AG04450 (cell line): ENCODE measurements at places on chromosomes 12 and 14.

- no peak for DNase-seq
Observed at GRCh38 chr14:72333357-72333756, 401.1 kb downstream of the RGS6 start.

- no peak for DNase-seq
Observed at GRCh38 chr14:52112336-52113018, 43.6 kb upstream of the NID2 start.

DNA sequence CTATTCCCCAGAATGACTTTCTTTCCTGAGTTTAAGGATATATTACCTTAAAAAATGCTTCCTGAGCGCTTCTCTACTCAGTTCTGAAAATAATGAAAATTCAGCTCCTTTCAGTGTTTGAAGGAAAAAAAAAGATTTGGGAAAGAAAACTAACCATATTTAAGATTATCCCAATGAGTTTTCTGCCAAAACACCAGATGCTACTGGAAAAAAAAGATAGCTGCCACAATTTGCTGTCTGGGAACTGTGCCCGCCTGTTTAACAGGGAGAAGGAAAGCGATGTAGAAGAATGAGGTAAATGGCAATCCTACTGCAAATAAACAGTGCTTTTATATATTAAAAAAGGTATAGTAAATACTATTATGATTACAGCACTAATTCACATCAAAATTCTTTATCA is 367.6 kb upstream of the PRICKLE1 start:
- no peak for DNase-seq

- no peak for DNase-seq
Observed at GRCh38 chr12:2108166-2108565, 55.4 kb downstream of the CACNA1C start.

DNA sequence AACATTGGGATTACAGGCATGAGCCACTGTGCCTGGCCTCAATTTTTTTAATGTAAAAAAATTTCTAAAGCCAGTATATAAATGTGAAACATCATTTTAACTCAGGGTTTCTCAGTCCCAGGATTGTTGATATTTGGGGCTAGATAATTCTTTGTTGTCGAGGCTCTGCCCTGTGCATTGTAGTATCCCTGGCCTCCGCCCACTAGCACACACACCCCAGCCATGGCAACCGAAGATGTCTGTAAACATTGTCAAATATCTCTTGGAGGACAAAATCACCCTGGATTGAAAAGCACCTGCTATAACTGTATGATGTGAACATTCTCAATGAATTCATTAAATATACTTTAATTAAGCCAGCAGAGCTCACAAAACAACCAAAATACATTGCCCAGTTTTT is 8.4 kb upstream of the CIT start:
- DNase-seq, result no peak

DNA sequence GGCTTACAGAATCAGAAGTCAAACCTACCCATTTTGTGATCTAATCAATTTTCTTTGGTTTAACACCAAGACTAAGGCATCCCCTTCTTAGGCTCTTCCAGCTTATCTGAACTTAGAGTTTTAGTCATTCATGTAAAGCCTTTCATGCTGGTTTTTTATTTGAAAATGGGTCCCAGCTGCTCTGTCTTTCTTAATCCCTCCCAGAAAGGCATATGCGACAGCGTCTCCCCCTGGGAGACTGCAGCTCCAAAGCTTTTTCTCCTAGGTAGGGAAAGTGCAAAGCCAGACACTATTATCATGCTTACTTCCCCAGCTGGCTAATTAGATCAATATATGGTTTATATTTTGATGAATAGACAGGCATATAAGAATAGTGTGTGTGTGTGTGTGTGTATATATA is 96.6 kb upstream of the E2F7 start:
- DNase-seq, result no peak

DNA sequence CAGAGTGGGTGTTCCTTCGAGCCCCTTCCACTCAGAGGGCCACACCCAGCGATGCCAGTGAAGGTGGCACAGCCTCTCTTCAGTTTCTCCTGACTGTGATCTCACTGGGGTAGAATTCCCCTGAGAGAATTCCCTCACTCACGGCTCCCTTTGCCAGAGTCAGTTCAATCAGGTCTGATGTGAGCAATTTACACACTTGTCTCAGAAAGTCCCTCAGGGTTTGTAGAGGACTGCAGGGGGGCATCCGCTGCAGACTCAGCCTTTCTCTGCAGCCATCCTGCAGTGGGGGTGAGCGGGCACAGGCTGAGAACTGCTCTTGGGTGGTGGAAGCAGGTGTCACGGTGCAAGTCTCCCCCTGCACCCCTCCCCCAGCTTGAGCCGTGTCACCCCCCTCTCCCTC is 205.4 kb upstream of the PRMT8 start:
- DNase-seq, result no peak

DNA sequence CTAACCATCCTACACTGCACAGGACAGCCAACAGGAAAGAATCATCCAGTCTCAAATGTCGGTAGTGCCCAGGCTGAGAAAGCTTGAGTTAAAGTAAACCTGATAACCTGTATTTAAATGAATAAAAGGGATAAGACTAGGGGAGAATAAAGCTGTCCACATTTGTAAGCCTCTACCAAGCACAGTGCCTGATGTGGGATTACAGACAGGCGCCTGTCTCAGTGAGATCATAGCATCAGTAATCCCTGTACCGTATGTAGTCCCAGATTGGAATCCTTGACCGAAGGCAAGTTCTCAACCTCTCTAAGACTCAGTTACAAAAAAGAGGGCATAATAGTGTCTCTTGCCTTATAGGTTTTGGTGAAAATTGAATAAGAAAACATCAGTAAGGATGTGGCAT is 59.9 kb downstream of the BICD1 start:
- DNase-seq, result no peak

DNA sequence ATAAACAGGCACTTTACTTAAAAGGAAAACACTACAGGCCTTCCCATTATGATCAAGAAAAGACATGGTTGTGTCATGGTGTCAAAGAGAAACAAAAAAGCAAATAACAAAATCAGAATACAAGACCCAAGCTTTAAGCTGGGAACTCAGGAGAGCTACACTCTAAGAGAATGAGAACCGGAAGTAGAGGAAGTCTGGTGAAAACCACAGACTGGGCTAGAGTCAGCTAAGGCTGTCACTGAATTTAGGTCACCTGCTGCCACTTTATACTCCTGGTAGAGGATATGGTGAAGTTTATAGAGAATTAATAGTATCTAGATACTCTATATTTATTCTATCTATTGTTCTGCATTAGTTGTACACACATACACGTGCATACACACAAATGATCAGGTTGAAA is 971.7 kb downstream of the FLRT2 start:
- no peak for DNase-seq

- no peak for DNase-seq
Observed at GRCh38 chr14:63269561-63270225, 49.0 kb downstream of the GPHB5 start.

DNA sequence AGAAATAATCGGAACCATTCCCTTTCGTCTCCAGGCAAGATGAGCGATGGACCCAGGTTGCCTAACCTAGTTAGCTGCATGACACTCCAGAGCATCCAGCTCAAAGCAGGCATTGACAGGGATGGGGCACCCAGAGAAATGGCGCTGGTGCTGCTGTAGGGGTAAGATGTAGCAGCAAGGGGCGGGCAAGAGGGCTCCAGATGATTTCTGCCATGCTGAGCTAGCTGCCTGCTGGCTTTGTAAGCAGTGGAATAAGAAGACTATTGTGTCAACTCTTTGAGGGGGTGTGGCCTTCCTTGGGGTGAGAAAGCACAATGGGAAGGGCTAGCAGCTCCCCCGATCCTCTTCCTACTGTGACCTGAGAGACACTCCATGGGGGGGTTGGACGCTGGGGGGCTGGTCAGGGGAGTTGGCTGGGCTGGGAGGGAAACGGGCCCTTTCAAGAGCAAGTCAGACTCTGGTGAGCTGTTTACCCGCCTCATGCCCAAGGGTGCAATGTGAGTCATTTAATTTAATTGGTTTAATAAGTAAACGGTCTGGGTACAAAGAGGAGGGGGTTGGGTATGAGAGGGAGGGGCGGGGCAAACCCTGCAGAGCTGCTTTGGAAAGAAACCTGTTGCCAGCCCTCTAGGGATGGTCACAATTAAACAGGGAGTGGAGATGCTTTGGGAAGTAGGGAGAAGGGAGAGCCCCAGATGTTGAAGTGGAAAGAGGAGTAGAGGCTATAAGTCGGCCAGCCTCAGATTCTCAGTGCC is 50.5 kb downstream of the B4GALNT3 start:
- no peak for DNase-seq

GRCh38 chr14:104567141-104567956 is 12.2 kb upstream of the C14orf180 start:
- no peak for DNase-seq

DNA sequence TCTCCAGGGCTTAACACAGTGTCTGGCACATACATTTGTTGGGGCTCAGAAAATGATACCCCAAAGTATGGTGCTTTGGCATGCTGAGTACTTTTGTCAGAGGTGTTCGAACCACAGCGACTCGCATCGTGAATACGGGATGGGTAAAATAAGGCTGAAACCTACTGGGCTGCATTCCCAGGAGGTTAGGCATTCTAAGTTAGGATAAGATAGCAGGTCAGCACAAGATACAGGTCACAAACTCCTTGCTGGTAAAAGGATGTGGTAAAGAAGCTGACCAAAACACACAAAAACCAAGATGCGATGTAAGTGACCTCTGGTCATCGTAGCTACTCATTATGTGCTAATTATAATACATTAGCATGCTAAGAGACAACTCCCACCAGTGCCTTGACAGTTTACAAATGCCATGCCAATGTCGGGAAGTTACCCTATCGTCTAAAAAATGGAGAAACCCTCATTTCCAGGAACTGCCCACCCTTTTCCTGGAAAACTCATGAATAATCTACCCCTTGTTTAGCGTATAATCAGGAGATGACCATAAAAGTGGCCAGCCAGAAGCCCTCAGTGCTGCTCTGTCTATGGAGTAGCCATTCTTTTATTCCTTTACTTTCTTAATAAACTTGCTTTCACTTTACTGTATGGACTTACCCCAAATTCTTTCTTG is 3.3 kb upstream of the AEBP2 start:
- no peak for DNase-seq

GRCh38 chr12:81518638-81519037 is 240.5 kb downstream of the PPFIA2 start:
- no peak for DNase-seq

- no peak for DNase-seq
Observed at GRCh38 chr12:103905730-103906349, 24.4 kb upstream of the HSP90B1 start.

GRCh38 chr14:95480887-95481226 is 35.6 kb downstream of the SYNE3 start:
- no peak for DNase-seq

DNA sequence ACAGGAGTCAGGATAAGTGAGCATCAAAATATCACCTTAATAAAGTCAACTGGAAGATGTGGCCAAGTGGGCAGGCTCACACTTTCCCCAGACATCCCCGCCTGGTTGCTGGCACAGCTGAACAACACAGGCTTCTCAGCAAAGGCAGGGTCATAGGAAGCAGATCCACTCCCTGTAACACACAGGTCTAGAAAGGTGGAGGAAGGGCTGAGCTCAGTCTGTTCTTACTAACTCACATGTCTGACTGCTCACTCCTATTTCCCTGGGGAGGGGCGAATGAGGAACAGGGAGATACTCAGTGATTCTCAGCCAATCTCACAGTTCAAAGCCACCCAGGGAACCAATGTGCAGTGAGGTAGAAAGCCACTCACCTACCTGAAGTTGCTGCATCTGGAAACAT is 45.0 kb upstream of the AMN1 start:
- no peak for DNase-seq

DNA sequence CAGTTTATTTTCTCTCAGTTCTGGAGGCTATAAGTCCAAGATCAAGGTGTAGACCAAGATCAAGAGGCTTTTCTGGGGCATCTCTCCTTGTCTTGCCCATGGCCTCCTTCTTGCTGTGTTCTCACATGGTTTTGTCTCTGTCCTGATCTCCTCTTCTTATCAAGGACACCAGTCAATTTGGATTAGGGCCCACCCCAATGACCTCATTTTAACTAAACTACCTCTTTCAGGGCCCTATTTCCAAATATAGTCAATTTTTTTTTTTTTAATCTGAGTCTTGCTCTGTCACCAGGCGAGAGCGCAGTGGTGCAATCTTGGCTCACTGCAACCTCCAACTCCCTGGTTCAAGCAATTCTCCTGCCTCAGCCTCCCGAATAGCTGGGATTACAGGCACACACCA is 50.8 kb downstream of the TSHR start:
- no peak for DNase-seq
